ENCODE measurements at places on chromosomes 3 and 15. TPM values are rescaled to one million over a fixed set of nuclear protein-coding genes. Genes with fewer than 3 reads are reported as not detected.

Gene GREM1
- total RNA-seq: 2.4 TPM

Gene ACTRT3
- total RNA-seq: 3.3 TPM

Gene EPHB3
- total RNA-seq: 5.7 TPM

Gene DLL4
- 4.1 TPM for total RNA-seq

Gene CFAP100
- 3.7 TPM for total RNA-seq

Gene GOLGA8S
- total RNA-seq: not detected

Gene PARP15
- not detected for total RNA-seq

Gene PAQR9
- 2.4 TPM for total RNA-seq

GRCh38 chr3:56918111-56918568 lies 116.4 kb upstream of the ARHGEF3 start:
- no peak for DNase-seq

GRCh38 chr3:126056088-126056487 lies 27.8 kb downstream of the SLC41A3 start:
- DNase-seq: no peak

- no peak for DNase-seq
These were observed 120.1 kb upstream of the PRICKLE2 start for GRCh38 chr3:64345371-64345770.

- no peak for DNase-seq
These were observed 390.4 kb upstream of the PROK2 start for GRCh38 chr3:72175296-72175858.

DNA sequence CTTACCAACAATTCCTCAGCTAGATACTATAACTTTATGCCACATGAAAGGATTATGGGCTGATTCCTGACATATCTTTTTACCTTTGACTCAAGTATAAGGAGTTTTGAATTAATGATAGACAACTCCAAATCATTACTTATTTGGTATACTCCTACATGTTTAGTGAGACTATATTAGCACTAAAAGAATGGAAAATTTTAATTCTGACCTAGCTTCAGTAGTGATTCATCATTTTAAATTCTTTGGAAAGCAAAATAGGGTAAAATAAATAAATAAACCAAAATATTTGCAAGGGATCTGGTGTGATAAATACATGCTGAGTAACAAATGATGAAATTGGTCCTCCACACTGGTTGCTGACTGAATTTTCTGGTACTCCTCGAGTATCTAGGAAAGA lies 42.3 kb upstream of the VGLL3 start:
- DNase-seq: no peak

GRCh38 chr3:186413615-186414415 lies 51.8 kb upstream of the DGKG start:
- DNase-seq: no peak

DNA sequence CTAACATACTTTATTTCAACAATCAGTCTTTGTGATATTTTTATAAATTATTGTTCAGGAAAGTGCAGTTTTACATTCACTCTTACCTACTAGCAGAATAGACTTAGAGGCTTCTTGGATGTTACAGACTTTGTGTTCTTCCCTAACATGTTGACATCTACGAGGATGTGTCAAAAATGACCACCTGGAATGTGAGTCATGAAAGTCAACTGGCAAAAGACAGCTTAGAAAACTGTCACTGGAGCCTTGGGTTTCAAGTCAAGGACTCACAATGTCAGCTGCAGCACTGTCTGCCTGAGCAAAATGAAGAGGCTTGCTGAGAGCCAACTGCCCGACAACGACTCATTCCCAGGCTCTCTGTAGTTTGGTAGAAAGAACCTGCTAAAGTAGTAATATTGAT lies 91.5 kb downstream of the CERS3 start:
- DNase-seq: no peak

- no peak for DNase-seq
These were observed 3.9 kb upstream of the HEG1 start for GRCh38 chr3:125059488-125060245.

DNA sequence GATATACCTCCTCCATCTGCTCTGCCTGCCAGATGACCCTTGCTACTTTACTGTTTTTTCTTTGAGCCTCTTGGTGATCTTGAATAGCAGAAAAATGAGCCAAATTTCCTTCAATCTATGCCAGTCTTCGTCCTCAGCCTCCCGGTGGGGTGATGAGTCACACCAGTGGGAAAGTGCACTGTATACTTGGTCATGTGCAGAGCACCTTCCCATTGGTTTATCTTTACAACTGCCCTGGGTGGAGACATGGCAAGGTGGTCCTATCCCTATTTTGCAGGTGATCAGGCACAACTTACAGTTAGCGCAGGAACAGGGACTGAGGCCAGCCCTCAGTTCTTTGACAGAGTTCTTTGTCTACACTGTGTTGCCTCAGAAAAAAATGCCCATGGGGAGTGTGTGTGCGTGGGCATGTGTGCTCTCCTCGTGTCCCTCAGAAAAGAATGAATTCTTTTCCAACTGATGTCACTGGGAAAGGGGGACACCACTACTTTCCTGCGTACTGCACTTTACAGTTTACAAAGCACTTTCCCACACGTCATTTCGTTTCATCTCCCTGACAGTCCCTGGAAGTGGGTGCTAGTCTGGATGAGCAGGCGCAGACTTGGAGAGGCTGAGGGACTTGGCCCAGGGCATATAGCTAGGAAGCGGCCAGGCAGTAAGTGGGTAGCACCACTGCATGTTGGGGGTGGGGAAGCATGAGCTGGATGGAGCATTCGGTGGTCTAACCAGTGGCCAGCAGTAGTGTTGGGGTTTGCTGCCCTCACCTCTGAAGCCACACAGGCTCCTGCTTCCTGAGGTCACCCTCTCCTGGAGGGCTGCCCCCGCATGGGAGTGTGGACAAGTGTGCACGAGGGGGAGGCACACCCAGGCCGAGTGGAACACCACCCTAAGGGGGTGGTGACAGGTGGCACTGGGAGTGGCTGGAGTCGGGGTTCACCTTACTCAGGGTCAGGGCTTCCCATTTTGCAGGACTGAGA lies 24.1 kb downstream of the SMAD3 start:
- DNase-seq: no peak

- no peak for DNase-seq
These were observed 61.5 kb upstream of the GOLIM4 start for GRCh38 chr3:168157099-168157700.

- no peak for DNase-seq
These were observed 97.8 kb downstream of the SST start for GRCh38 chr3:187572441-187572840.

GRCh38 chr15:49320351-49320750 lies 102.7 kb upstream of the FGF7 start:
- no peak for DNase-seq

DNA sequence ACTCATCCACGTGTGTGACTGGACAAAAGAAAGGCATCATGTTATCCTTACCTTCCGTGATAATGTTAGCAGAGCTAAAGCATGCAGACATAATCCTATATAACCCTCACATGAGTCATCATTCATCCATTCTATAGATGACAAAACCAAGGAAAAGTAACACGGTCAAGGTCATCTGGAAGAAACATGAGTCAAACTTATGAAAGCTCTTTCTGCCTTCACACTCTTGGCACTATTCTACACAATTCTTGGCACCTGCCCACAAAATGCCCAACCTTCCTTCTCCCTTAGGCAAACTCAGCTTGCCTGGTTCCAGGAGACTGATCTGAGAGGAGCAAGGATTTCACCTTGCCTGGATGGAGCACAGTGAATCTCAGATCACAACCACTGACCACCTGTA lies 66.9 kb downstream of the PRICKLE2 start:
- DNase-seq: no peak

DNA sequence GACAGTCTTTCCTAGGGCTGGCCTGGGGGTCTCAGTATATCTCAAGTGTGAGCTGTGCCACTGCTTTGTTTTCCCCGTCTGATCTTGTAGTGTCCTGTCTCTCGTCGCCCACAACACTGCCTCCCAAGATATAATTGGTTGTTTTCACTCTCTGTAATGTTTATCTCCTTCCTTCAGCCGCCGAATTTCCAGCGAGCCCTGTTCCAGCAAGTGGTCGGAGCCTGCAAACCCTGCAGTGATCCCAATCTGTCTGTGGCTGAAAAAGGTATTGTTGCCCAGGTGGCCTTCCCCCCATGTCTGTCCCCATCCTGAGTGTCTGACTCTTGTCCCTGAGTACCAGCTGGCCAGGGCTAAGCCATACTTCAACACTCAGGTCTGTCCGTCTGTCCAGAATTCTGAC lies 9.5 kb upstream of the MANF start:
- no peak for DNase-seq

DNA sequence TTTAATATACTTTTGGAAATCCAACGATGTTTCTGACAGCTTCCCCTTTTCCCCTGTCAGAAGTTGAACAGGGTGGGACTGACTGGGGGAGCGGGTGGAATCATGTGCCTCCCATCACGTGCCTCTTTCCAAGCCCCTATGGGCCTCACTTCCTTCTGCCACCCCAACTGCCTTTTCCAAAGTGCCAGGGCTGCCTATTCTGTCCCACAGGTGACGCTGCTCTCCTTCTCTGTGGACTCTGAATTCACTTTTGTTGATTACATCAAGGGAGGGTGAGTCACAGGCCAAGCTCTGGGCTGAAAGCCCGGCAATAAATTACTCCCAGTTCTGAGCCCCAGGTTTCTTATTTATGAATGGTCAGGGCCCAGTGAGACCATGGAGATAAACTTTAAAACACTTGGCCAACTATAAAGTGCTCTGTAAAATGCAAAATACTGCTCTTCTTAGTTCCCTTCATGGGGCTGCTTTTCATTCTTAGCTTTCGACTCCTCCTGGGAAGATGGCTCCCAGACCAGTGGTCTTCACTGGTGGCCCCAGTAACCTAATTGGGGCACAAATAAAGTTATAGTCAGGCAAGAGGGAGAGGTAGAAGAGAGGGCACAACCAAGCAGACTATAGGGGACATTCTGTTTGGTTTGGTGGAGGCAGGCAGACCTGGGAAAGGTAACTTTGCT lies 12.3 kb downstream of the CPNE9 start:
- no peak for DNase-seq

DNA sequence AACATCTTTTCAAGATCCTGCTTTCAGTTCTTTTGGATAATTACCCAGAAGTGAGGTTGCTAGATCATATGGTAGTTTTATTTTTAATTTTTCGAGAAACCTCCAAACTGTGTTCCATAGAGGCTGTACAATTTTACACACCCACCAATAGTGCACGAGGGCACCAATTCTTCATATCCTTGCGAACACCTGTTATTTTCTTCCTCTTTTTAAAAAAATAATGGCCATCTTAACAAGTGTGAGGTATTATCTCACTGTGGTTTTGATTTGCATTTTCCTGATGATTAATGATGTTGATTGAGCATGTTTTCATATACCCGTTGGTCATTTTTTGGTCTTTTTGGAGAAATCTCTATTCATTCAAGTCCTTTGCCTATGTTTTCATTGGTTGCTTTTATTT lies 17.6 kb upstream of the CEP152 start:
- no peak for DNase-seq

- DNase-seq: no peak
These were observed 60.5 kb downstream of the GABRB3 start for GRCh38 chr15:26712335-26712734.

- no peak for DNase-seq
These were observed 111.4 kb upstream of the ZBED2 start for GRCh38 chr3:111706527-111706926.

GRCh38 chr3:120673116-120673515 lies 8.9 kb downstream of the HGD start:
- DNase-seq: no peak

DNA sequence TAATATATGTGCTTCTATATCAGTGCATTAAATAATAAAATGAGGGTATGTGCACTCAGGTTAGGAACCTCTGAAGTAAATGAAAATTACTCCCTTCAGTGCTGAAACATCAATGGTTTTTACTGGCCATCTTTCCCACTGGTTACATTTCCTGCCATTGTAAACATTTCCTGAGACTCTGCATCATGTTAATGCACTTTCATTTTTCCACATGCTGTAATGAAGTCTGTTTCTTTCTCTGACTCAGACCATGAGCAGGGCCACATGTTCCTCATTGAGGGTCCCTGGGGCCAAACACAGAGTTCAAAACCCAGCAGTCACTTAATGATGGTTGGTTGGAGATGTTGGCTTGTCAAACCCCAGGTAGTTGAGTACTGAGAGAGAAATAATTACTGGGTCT lies 15.3 kb downstream of the FAM3D start:
- DNase-seq: no peak

DNA sequence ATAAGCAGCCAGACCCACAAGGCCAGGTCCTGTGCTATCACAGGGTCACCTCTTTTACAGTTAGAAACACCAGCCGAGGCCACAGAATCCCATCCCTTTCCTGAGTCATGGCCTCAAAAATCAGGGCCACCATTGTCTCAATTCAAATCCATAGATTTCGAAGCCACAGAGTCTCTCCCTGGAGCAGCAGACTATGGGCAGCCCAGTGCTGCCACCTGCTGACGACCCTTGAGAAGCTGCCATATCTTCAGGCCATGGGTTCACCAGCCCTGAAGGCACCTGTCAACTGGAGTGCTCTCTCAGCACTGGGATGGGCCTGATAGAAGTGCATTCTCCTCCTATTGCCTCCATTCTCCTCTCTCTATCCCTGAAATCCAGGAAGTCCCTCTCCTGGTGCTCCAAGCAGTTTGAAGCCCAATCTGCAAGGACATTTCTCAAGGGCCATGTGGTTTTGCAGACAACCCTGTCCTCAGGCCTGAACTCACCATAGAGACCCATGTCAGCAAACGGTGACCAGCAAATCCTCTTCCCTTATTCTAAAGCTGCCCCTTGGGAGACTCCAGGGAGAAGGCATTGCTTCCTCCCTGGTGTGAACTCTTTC lies 39.6 kb downstream of the TGM4 start:
- DNase-seq: peak; percentile 60

GRCh38 chr3:150733936-150734794 lies 28.8 kb downstream of the SIAH2 start:
- no peak for DNase-seq

Measured in frontal cortex (tissue), 4 donors.